ENCODE measurements at places on chromosomes 4 and X.

- DNase-seq, result no peak
Measured at GRCh38 chr4:72994670-72995069, 74.8 kb downstream of the COX18 start.

DNA sequence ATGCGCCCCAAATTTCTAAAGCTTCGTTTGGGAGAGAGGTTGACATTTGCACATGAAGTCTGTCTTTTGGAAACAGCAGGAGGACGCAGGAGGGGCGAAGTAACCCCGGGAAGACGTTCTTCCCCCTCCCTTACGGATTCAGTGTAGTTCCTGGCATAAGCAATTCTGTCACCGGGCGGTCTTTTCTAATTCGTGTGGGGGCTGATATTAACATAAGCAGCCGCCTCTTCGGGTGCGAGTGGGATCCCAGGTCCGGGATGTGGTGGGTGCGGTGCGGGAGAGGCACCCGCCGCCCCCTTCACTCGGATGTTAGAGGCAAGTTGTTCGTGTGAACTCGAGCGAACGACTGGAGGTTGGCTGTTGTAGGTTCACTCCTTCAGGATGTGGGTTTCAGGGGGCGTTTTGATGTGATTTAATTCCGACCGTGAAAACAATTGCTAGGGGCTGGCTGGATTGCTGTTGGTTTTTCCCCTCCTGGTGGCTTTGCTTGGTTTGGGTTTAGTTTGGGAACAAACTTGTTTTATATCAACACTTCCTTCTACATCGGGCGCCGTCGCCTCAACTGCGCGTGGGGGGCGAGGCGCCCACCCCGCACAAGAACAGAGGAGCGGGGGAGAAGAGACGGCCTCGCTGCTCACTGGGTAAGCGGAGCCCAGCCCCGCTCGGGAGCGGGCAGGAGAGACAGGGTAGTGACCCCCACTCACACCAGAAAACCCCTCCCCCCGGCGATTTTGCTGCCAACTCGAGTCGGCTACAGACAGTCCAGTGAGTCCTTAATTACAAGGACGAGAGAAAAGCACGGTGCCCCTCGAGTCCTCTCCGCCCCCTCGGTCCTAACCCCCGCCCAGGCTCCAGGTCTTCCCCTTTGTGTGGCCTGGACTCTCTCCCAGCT is 2.9 kb upstream of the LEF1 start:
- peak; percentile 41 for DNase-seq

- no peak for DNase-seq
Measured at GRCh38 chr4:127686658-127687057, 43.5 kb upstream of the SLC25A31 start.

DNA sequence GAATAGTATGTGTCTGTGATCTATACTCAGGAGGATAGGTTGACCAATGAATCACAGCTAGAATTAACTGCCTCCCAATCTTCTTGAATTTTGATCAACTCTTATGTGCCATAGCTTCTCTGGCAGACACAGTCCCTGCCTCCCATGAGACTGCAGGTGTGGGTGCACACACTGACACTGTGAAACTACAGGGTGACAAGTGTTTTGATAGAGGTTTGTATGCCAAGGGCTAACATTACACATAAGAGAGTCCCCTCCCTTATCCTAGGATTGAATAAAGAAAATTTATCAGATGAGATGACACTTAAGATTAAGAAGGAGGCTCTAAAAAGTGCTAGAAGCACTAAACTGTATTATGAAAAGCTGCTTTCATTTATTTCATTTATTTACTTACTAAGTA is 218.4 kb upstream of the BMP3 start:
- DNase-seq, result no peak
